ENCODE measurements at places on chromosomes 6 and 20.

- DNase-seq, result no peak
These were observed 31.8 kb downstream of the CPXM1 start for GRCh38 chr20:2768632-2769015.

DNA sequence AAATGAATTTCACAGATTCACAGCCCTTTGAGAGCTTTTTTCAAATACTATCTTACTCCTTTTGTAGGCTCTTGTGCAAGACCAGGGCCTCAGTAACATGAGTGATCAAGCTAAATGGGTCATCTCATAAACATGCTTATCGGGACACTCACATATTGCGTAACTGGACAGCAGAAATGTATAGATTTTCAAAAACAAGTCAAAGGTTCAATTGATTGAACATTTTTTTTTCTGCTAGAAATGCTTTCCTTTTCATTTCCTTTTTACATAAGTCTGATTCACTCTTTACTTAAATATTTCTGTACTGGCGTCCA lies 8.7 kb upstream of the SALL4 start:
- DNase-seq, result no peak

- no peak for DNase-seq
These were observed 292.1 kb downstream of the CDC5L start for GRCh38 chr6:44679438-44680201.

DNA sequence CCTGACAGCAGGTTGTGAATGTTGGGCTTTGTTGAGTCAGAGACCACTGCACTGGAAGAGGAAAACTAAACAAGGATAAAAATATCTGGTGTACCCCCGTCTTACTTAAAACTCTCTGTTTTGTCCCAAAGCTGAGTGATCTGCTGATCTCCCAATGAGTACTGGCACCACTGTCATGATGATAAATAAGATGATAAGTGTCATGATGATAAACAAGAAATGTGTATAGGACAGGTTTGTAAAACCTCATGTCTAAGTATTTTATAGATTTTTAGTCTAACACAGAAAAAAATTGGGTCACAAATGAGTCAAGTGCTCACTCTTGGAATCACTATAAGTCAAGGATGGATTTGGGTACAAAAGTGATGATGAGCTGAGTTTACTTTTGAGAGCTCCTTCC lies 8.5 kb upstream of the SIM1 start:
- no peak for DNase-seq

DNA sequence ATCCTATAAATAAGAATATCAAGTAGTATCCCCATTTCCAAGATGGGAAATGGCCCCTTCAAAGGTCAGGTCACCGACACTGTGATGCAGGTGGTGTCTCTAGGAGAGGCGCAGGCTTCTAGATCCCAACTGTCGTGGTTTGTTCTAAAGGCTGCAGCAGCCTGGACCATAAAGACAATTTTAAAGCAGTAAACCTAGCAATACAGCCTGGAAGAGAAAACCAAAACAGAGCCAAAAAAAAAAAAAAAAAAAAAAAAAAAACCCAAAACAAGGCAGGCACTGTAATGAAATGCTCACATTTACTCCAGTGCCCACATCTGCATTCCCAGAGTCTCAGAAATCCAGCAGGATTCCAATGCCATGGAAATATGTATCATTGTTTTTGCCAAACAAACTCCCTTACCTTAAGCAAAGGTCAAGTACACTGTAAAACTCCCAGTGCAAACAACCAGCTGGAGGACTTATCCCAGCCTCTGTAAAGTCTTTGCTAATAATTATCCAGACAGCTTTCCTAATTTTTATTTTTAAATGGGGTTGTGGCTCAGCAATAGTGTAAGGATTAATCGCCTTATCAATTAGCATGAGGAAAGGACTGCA lies 98.2 kb downstream of the PSMG4 start:
- no peak for DNase-seq

DNA sequence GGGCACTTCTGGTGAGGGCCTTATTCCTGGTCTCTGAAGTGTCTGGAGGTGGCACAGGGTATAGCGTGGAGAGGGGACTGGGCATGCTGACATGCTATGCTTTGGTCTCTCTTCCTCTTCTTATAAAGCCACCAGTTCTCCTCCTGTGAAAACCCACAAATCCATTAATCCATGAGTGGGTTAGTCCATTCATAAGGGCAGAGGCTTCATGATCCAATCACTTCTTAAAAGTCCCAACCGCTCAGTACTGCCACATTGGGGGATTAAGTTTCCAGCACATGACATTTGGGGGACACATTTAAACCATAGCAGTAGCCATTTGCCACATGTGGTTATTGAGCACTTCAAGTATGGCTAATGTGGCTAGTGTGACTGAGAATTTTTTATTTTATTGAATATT lies 3.8 kb upstream of the TRIB3 start:
- no peak for DNase-seq

- no peak for DNase-seq
These were observed 88.2 kb downstream of the NFATC2 start for GRCh38 chr20:51454250-51454865.

GRCh38 chr6:26273673-26274588 lies 91.1 kb upstream of the BTN3A2 start:
- no peak for DNase-seq

GRCh38 chr6:3844097-3844463 lies 5.1 kb upstream of the FAM50B start:
- no peak for DNase-seq

DNA sequence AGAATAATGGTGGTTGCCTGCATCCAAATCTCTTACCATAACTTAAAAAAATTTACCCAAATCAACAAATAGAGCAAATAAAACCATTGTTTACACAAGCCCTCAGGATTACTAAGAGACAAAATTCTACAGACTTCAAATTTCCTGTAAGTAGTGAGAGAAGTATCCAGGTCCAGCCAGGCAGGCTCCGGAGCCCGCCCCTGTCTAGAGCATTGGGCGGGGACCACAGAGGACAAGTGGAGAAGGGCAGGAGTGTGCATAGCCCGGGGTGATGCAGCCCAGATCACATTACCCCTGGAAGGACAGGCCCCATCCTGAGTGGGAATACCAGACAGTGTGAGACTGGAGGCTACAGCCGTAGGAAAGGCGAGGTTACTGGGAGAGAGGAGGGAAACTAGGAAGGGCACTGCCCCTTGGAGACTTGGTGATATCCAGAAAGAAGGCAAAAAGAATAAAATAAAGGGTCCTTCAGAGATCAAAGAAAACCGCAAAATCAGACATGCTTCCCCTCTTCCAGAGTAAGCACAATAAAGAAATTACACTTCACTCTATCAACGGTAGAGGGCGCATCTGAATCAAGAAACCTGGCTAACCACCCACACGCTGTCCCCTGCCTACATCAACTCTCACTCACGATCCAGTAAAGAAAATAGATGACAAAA lies 26.6 kb downstream of the RIN2 start:
- no peak for DNase-seq

DNA sequence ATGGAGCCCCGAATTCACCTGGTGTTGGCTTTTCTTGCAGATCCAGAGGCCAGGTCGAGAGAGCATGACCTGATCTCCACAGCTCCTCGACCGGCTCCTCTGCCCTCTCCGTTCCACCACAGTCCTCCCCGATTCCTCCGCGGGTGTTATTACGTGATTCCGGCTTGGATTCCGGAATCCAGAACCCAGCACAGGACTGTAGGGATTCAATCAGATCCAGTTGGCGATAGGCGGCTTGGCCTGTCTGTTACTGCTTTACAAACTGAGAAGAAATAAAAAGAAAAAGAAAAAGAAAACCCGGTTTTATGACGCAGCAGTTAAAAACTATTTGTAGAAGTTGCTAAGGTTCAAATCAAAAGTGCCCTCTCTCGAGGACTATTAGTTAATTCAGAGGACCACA lies 222.7 kb downstream of the EYA2 start:
- no peak for DNase-seq

- no peak for DNase-seq
These were observed 24.9 kb downstream of the COL21A1 start for GRCh38 chr6:56222499-56222898.
